ENCODE measurements at places on chromosomes 16 and 17. TPM values are rescaled to one million over a fixed set of nuclear protein-coding genes. Genes with fewer than 3 reads are reported as not detected.

DNA sequence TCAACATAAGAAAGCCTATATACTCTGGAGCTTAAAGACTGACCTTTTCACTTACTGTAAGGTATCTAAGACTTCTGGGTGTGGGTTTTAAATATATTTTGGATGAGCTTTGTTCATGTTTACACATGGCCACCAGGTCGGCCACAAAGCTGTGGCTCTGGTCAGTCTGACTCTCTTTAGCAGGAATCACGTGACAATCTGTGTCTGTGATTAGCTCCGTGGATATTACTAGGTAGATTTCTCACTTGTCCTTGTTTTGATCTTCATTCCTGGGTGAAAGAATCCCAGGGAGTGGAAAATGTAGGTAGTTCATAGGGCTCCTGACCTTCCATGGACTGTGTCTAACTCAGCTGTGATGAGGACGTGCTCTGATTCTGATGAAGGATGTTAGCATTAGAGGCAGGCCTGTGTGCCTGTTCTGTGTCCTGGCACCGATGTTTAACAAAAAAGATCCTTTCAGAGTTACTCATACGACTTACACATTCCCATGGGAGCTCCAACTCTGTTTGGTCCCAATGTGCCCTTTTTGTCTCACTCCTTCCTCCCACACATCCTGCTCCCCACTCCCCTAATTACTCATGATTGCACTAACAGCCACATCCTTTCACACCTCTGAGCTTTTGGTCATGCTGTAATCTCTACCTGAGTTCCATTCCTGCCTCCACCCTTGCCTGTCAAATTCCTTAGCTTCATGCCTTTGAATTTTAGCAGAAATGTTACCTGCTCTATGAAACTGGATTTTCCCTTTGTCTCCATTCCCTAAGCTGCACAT is 425.1 kb downstream of the MAF start:
- H3K27ac ChIP-seq: no peak overlapping the region
- peaks cover 5% of the 10 kb centered on the region for H3K27me3 ChIP-seq
- no peaks in the 10 kb centered on the region for H3K36me3 ChIP-seq
- H3K4me3 ChIP-seq: no peak overlapping the region

DNA sequence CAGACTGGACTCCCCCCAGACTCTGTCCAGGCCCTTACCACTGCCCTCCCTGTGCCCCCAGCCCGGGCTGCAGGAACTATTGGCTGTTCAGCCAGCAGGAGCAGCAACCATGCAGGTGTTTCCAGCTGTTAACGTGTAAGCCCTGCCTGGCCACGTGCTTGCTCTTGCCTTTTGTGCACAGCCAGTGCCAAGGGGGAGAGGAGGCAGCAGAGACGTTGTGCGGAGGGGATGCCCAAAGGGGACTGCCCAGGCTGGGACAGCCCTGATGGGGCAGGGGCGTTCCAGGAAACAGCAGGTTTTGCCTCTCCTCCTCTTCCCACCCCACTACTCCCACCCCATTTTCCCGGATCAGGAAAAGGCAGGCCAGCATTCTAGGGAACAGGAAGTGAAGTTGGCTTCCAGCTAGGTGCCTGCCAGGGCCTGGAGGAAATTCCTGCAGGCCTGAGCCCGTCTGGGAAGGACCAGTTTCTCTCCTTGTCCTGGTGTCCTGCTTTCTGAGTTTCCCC is 16.7 kb upstream of the LASP1NB start:
- no peak overlapping the region for H3K4me3 ChIP-seq
- no peaks in the 10 kb centered on the region for H3K27me3 ChIP-seq
- peaks cover 20% of the 10 kb centered on the region for H3K36me3 ChIP-seq
- H3K27ac ChIP-seq: peak overlapping the region; percentile 12

DNA sequence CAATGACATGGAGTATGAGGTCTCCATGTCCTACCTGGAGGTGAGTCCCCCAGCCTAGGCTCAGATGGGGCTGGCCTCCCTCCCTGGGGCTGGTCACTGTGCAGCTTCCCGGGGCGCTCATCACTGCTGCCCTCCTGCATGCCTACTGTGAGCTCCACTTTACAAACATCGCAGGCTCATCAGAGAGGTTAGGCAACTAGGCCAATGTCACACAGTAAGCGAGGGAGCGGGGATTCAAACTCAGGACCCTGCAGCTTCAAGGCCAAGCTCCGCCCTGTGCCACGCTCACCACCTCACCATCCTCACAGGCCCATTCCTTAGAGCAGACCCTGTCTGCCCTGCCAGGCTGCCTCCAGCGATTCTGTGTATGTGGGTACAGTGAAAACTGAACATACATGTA is 17.1 kb downstream of the KIF19 start:
- H3K27ac ChIP-seq: no peak overlapping the region
- no peaks in the 10 kb centered on the region for H3K36me3 ChIP-seq
- DNase-seq: no peak
- H3K27me3 ChIP-seq: no peaks in the 10 kb centered on the region
- H3K4me1 ChIP-seq: no peaks in the 10 kb centered on the region

DNA sequence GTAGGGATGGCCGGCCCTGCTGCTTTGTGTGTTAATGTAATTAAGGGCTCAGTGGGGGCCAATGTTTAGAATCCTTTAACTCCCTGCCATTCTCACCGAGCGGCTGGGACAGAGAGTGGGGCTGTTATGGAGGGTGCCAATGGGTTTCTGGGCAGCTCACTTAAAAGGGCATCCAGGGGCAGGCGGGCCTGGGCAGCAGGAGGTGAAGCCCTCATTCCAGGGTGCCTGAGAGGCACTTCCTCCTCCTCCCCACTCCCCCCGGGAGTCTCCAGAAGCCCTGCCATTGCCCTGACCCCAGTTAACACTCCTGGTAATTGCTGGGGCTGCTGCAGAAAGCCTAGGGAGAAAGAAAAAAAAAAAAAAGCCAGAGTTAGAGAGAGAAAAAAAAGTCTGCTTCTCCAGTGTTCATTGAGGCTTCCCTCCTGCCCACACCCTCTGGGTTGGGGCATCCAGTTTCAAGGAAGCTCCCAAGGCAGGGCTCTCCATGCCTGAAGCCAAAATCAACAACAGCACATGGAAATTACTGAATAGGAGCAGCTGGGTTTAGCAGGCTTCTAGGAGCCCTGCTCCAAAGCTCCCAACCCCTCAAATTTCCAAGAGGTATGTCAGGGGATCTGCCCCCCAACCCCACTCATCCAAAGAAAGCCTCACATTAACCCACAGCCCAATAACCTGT is 28.0 kb downstream of the CUEDC1 start:
- H3K27ac ChIP-seq: no peak overlapping the region

Gene FNDC8
- total RNA-seq: not detected

Gene GAS2L2
- total RNA-seq: not detected

Gene SLC13A2
- total RNA-seq: not detected

Gene PVALEF
- not detected for total RNA-seq

DNA sequence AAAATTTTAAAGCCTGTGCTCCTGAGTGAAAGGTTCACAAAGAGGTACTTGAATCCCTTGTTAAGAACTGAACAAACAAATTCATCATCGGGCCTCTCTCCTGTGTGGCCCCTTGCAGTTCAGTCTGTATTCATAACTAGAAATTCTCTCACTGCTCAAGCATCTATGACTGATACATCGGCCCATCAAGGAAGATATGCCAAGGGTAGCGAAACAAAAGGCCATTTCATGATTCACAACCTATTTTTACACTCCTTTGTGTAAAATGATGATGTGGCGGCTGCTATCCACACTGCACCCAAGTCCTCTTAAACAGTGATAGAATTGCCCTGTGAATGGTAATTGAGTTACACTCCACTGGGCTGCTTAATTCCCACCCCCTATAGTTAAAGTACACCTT is 204.6 kb downstream of the STX8 start:
- peaks cover under 1% of the 10 kb centered on the region for H3K36me3 ChIP-seq
- H3K4me1 ChIP-seq: no peaks in the 10 kb centered on the region
- DNase-seq: no peak
- H3K4me3 ChIP-seq: no peak overlapping the region
- no peaks in the 10 kb centered on the region for H3K27me3 ChIP-seq

- H3K4me3 ChIP-seq: no peak overlapping the region
- no peaks in the 10 kb centered on the region for H3K27me3 ChIP-seq
Observed at GRCh38 chr16:65372171-65372570, 250.3 kb upstream of the CDH11 start.

DNA sequence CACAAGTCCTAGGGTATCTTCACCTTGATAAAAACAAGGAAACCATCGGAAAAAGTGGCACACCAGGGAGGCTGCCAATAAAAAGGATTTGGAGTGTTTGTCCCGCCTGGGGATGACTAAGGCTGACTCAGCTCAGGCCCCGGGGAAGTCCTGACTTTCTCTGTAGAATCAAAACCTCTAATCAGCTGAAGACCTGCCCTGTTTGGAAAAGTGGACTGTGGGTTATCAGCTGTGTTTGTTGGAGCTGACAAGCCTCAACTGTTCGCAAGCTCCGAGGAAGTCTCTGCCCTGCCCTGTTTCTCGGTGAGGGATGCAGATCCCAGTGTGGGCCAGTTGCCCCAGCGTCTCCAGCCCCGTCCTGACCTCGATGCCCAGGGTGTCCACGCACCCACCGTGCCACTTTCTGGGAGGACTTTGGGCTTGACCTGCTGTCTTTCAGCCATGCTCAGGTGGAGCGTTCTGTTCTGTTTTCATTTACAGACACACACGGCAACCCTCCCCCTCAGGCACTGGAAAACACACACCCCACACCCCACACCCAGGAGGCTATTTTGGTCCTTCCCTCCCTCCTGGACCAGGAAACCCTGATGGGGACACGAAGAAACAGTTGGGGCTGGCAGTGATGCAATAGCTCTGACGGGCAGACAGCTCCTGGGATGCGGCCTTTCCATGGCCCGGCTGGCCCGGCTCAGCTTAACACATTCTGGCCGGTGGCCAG is 27.6 kb upstream of the PITPNA start:
- H3K36me3 ChIP-seq: no peaks in the 10 kb centered on the region
- no peak overlapping the region for H3K4me3 ChIP-seq
- no peak for DNase-seq
- peaks cover 7% of the 10 kb centered on the region for H3K27me3 ChIP-seq
- H3K4me1 ChIP-seq: no peaks in the 10 kb centered on the region

- DNase-seq: no peak
- peak overlapping the region; percentile 98 for H3K4me3 ChIP-seq
- no peak overlapping the region for H3K27ac ChIP-seq
- peaks cover 41% of the 10 kb centered on the region for H3K36me3 ChIP-seq
Observed at GRCh38 chr16:89562939-89563338, 2.5 kb downstream of the RPL13 start.

- peaks cover 26% of the 10 kb centered on the region for H3K4me1 ChIP-seq
- H3K27me3 ChIP-seq: no peaks in the 10 kb centered on the region
- no peak for DNase-seq
- peak overlapping the region; percentile 91 for H3K4me3 ChIP-seq
- H3K27ac ChIP-seq: peak overlapping the region; percentile 95
- peaks cover 5% of the 10 kb centered on the region for H3K36me3 ChIP-seq
Observed at GRCh38 chr17:75981019-75981615, 2.1 kb downstream of the TEN1 start.

DNA sequence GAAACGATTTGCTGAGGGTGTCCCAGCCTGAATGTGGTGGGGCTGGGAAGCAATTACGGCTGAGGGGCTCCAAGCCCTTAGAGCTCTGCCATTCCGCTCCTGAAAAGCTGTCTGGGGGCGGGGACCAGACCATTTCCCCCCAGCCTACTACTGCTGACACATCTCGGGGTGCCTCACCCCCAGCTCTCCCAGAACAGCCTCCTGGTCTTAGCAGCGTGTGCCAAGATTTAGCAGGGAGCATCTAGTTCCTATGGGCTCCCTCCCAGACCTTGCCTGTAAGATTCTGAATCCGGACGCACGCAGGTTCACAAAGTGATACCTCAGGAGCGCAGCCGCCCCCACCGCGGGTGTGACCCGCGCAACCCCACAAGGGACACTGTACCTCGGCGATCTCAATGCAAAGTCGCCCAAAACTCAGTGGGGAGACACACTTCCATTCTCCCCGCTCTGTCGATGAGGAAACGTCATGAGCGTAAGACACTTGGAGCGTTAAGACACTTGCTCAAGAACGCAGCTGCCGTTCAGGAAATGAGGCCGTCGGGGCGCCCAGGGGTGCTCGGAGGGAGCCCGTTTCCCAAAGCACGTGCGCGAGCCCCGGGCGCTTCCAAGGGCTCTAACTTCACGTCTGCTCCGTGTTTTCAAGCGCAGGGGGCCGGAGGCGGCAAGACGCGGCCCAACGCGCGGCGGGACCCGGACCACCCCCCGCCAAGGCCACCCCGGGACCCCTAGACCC is 629 bp downstream of the GEMIN4 start:
- no peaks in the 10 kb centered on the region for H3K27me3 ChIP-seq
- peak overlapping the region; percentile 94 for H3K27ac ChIP-seq
- peaks cover 39% of the 10 kb centered on the region for H3K36me3 ChIP-seq
- peaks cover 34% of the 10 kb centered on the region for H3K4me1 ChIP-seq
- DNase-seq: peak; percentile 42

Gene TIGD7
- 2.0 TPM for total RNA-seq

Gene CLDN9
- total RNA-seq: not detected

Gene NLRC3
- 21.8 TPM for total RNA-seq

GRCh38 chr16:75306099-75306762 is 54.8 kb upstream of the BCAR1 start:
- no peak for DNase-seq
- peaks cover 27% of the 10 kb centered on the region for H3K36me3 ChIP-seq
- no peak overlapping the region for H3K27ac ChIP-seq

DNA sequence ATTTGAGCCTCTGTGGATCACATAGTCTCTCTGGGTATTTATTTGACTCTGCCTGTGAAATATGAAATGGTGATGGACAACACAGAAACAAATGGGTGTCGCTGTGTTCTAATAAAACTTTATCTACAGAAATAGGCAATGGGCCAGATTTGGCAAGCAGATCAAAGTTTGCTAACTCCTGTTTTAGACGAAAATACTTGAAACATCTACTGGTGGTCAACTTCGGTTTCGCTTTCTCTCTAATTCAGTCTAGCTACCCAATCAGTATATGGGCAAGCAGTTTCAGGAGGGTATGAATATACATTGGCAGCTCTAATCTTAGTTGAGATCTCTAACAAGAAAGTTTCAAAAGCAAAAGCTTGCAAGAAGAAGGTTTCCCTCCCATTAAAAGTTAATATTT is 60.1 kb upstream of the DYNLRB2 start:
- H3K27ac ChIP-seq: no peak overlapping the region
- no peak overlapping the region for H3K4me3 ChIP-seq
- no peak for DNase-seq
- peaks cover 5% of the 10 kb centered on the region for H3K4me1 ChIP-seq

- no peak overlapping the region for H3K27ac ChIP-seq
- peaks cover 6% of the 10 kb centered on the region for H3K4me1 ChIP-seq
- H3K4me3 ChIP-seq: no peak overlapping the region
- no peak for DNase-seq
- no peaks in the 10 kb centered on the region for H3K27me3 ChIP-seq
Observed at GRCh38 chr17:82960419-82961271, 118.8 kb upstream of the METRNL start.
